ENCODE measurements at places on chromosomes 3 and 15. TPM values are rescaled to one million over a fixed set of nuclear protein-coding genes. Genes with fewer than 3 reads are reported as not detected.

DNA sequence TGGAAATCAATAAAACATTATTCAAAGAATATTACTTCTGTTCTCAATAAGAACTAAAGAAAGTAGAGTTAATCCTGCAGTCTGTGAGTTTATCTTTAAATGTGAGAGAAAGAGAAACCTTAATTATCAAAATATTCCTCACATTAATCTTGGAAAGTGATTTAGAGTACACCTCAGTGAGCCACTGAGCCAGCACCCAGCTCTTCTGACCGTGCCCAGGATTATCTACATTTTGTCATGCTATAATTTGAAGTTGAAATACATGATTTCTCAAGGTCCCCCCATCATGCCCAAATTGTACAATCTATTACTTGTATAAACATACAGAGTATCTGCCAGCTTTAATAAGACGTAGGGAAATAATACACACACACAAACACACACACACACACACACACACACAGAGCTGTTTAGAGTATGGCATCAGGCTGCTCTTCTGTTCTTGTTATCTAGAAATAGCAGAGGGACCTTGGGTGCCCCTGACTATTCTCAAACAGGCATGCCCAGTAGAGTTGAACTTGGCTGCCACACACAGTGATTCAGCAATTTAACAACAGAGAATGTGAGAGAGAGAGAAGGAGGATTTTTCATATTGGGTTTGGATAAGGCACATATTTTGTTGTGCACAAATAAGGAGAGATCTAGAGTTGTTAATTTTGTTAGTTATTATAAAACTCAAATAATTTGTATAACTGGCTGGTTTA, 74.4 kb downstream of the P2RY1 start:
- DNase-seq: peak; percentile 22

DNA sequence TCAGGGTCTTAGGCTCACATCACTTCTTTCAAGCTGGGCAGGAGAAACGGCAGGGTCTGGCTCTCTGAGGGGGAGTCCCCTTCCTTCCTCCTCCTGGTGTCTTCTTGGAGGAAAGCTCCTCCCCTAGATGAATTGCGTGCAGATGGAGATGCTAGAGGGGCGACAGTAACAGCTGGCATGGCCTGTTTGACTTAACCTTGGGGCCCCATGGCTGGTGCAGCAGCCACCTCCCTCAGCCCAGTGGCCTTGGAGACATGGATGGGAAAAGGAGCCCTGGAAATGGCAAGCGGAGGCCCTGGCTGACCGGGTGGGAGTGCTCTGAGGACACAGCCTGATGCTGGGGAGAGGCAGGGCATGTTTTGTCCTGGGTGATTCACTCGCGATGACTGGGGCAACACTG, 20.2 kb downstream of the PAK6 start:
- DNase-seq: no peak

Gene HRH1
- 3.0 TPM for total RNA-seq

Gene RETNLB
- total RNA-seq: not detected
